GM13976 (cell line): ENCODE measurements at places on chromosomes 2 and 18.
A peak's percentile ranks its signal among the peaks of the same experiment; 100 is the strongest.

GRCh38 chr2:71060211-71060610 lies 8.2 kb upstream of the NAGK start:
- DNase-seq, result no peak

GRCh38 chr18:26956863-26957262 lies 91.4 kb upstream of the AQP4 start:
- no peak for DNase-seq

GRCh38 chr2:36445185-36445866 lies 89.7 kb downstream of the CRIM1 start:
- DNase-seq, result no peak

- peak; percentile 46 for DNase-seq
These were observed 447.3 kb downstream of the KCNJ3 start for GRCh38 chr2:155145758-155146229.

- DNase-seq, result peak; percentile 42
These were observed 1.9 kb downstream of the YES1 start for GRCh38 chr18:809985-810642.

DNA sequence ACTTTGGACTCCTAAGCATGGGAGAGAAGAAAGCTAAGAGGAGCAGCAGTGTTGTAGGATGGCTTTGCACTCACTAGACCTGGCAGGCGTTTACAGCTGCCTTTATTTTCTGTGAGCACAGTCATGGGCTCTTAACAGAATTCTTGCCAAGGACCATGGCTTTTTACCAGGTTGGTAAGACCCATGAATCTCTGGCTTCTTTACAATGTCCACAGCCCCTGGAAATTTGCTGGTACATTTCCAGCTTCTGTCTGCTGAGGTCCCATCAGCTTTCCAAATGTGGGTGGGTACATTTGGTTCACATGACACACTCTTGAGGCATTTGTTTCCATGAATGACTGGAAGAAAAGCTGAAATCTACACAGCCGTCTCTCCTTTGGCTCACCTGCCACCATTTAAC lies 162.7 kb downstream of the PPP1R1C start:
- no peak for DNase-seq

GRCh38 chr2:199997296-199997695 lies 41.9 kb downstream of the MAIP1 start:
- DNase-seq, result no peak

- DNase-seq, result no peak
These were observed 147.2 kb upstream of the CCDC68 start for GRCh38 chr18:55106466-55106865.

GRCh38 chr2:105865222-105865913 lies 120.7 kb downstream of the NCK2 start:
- no peak for DNase-seq

GRCh38 chr2:206937555-206937954 lies 1.8 kb upstream of the CPO start:
- DNase-seq, result peak; percentile 19

- no peak for DNase-seq
These were observed 116.0 kb upstream of the ETAA1 start for GRCh38 chr2:67281101-67281500.

GRCh38 chr2:218406949-218407618 lies 7.4 kb downstream of the CTDSP1 start:
- DNase-seq, result no peak

DNA sequence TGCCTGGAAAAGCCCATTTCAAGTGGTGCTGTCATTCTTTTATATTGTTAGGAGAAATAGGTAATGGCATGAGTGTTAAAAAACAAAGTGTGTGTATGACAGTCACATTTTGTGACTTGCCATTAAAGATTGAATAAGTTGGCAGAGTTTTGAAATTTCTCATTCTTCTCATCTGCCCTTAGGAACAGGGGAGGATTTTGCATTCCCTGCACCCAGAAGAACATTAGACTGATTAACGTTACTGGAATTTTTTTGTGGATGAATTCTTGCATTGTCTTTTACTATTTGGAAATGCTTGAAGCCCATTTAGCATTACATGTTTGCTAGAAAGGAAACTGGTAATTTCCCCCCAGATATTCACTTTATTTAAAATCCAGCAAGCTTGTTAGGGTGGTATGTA lies 162.2 kb downstream of the BABAM2 start:
- DNase-seq, result no peak

- no peak for DNase-seq
These were observed 82.9 kb downstream of the ZCCHC2 start for GRCh38 chr18:62605685-62606084.

DNA sequence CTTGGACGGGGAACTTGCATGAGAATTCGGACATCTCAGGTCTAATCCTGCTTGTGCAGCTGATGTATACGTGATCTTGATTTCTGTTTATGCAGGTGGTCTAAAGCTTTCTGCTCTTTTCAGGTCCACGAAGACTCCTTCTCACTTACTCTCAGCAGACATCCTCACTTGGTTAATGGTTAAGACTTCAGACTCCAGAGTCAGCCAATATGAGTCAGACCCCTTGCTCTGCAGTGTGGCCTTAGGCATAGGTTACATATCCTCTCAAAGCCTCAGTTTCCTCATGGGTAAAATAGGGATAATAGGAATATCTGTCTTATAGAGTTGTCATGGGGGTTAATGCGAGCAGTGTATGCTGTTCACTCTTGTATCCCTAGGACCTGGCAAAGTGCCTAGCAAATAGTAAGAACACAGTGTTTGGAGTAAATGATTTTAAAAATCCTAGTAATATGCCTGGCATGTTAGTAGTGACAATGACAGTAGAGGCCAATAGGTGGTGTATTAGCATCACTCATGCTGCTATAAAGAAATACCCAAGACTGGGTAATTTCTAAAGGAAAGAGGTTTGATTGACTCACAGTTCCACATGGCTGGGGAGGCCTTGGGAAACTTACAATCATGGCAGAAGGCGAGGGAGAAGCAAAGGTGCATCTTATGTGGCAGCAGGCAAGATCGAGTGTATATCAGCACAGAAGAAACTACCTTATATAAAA lies 42.3 kb downstream of the XRCC5 start:
- DNase-seq, result no peak

DNA sequence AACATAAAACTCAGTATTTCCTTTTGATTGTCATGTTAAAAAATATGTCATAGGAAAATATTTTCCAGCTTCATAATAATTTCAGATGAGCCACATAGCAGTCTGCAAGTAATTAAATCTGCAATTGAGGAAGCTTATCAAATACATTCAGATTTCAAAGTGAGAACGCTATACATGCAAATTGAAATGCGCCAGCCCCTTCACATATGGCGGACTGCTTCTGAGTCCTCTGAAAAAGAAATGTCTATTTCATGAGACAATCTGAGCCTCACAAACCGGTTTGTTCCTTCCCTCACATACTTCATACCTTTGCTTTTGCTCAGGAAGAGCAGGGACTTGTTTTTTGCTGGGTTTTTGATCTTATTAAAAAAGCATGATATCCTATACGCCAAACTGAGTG lies 2.3 kb upstream of the DCDC2C start:
- DNase-seq, result no peak

DNA sequence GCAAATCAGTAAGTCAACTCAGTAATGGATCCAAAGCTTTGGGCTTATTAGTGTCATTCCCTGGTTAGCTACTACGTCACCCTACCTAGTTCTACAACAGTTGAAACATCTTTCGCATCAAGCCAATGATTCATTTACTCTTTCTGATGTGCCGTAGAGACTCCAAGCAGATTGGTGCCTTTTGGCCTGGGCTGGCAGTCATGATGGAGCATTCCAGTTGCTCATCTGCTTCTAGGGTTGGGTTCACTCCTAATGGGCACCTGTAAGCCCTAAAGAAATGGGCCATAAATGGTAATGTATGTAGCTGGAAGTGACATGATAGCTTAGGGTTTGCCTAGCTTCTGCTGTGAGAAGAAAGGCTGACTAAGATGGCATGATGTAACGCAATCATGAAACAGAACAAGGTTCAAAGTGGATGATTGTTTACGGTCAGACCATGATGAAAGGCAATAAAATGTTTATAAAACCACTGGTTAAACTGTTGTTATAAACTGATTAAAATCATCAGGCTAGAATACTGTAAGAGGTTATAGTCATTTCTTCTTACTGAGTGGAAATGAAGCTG lies 20.4 kb upstream of the CCL20 start:
- DNase-seq, result no peak

DNA sequence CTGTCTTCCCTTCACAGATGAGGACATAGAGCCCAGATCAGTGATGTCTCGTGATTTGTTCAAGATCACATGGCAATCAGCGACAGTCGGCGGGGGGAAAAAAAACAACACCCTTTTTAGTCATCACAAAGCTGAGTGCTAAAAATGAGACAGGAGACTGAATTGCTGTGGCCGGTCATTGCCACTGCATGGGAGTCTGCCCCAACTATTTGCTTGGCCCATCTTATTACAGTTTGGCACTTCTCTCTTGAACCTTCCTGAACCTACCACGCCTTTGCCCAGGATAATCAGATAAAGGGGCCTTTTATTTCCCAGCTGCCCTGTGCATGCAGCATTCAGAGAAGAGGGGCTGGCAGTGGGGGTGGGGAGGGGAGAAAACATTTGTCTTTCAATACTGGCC lies 42.7 kb downstream of the SETBP1 start:
- DNase-seq, result no peak

GRCh38 chr18:62245699-62246098 lies 58.6 kb downstream of the RELCH start:
- DNase-seq, result no peak

GRCh38 chr2:42315844-42316470 lies 45.1 kb downstream of the COX7A2L start:
- DNase-seq, result no peak

GRCh38 chr18:43485545-43485963 lies 208.3 kb upstream of the SYT4 start:
- DNase-seq, result no peak

- DNase-seq, result no peak
These were observed 420.3 kb upstream of the MMADHC start for GRCh38 chr2:150007815-150008430.

- no peak for DNase-seq
These were observed 139.4 kb downstream of the FAM210A start for GRCh38 chr18:13587001-13587400.

GRCh38 chr2:216888887-216889622 lies 29.2 kb upstream of the TNP1 start:
- no peak for DNase-seq

DNA sequence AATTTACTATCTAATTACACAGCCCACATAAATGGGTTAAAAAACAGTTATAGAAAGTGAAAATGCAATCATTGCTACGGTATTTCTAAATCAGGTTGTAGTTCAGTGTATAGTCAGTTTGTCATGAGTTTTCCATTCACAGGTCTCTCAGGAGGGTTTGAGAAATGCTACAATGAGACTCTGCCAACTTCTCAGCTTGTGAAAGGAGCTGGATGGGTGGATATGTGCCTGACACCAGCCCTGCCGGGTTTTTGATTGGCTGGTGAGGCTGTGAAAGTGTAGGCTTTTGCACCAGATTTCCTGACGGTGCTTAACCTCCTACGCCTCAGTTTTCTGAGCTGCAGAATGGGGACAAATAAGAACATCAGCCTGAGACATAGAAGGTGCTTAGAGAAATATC lies 102.6 kb upstream of the SMIM21 start:
- DNase-seq, result no peak

- no peak for DNase-seq
These were observed 94.2 kb downstream of the NEB start for GRCh38 chr2:151640087-151640486.

- no peak for DNase-seq
These were observed 267.4 kb downstream of the LNPK start for GRCh38 chr2:175734686-175735085.

GRCh38 chr18:59109375-59109774 lies 30.3 kb upstream of the SEC11C start:
- no peak for DNase-seq

DNA sequence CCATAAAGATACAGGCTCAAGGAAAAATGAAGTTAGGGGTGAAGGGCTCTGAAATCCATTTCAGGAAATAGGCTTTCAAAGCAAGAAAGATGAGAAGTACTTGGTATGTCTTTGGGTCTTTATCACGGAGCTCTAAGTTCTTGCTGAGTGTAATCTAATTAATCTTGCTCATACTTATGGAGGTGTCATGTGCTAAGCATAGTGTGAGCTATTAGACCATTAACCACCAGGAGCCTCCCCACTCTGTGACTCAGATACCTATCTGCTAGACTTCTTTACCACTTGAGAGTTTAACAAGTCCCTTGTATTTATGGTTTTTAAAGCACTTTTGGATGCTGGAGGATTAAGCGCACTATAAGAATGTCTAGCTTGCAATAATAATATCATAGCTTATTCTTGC lies 678.7 kb downstream of the EPHA4 start:
- DNase-seq, result no peak

DNA sequence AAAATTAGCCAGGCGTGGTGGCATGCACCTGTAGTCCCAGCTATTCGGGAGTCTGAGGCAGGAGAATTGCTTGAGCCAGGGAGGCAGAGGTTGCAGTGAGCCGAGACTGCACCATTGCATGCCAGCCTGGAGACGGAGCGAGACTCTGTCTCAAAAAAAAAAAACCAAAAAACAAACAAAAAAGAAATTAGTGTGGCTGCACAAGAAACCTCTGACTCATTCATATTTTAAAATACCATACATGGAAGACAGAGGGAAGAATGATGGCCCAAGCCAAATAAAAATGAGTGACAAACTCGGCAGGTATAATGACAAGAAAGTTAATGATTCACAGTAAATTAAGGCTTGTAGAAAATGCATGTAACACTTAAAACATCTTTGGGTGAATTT lies 875.8 kb downstream of the EPHA4 start:
- no peak for DNase-seq

- DNase-seq, result no peak
These were observed 29.8 kb downstream of the MAPRE3 start for GRCh38 chr2:27000228-27000627.

DNA sequence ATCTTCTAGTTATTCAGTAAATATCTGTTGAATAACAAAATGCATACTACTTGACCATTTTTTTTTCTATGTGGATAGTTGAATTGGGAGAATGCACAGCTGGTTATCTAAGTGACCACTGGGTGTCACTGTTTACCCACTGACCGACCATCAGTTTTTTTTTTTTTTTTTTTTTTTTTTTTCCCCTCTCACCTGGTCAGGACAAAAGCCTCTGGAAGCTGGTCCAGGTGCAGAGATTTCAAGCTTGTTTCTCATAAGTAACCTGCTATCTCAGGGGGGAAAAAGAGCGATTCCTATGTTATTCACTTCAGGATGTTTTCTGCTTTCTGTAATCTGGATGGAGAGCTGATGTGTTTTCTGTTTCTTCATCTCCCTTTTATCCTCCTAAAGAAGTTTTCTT lies 256.0 kb downstream of the DCDC2C start:
- peak; percentile 63 for DNase-seq

DNA sequence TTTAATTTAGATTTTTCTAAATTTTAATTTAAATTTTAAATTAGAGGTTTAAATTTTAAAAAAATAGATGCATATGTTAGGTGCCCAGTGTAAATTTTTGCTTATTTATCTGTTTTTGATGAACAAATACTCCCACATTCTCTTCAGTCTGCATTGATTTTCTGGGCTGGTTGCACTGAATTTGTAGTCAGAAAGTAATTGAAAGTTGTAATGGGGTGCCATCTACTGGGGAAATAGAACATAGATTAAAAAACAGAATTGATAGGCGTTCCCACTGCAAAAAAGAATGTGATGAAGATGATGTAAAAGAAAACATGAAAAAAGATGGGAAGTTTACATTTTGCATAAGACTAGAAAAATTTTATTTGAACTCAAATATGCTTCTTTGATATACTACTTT lies 51.7 kb upstream of the CCDC85A start:
- DNase-seq, result peak; percentile 43
